ENCODE measurements at places on chromosomes 16 and 17. TPM values are rescaled to one million over a fixed set of nuclear protein-coding genes. Genes with fewer than 3 reads are reported as not detected.

Gene DYNLL2
- 17.4 TPM for total RNA-seq

Gene OSGIN1
- 6.6 TPM for total RNA-seq

Gene TEKT1
- not detected for total RNA-seq

Gene FMNL1
- 0.90 TPM for total RNA-seq

Gene TMEM235
- total RNA-seq, result not detected

Gene SP6
- not detected for total RNA-seq

Gene TRIM72
- not detected for total RNA-seq

Gene KRTAP2-2
- not detected for total RNA-seq

Gene RAP1GAP2
- 1.5 TPM for total RNA-seq

Gene PRCD
- total RNA-seq, result 4.2 TPM

Gene CCL4
- not detected for total RNA-seq

Gene PIGQ
- 20.7 TPM for total RNA-seq

Gene SPNS3
- not detected for total RNA-seq
